ENCODE measurements at places on chromosomes 1 and 21.

DNA sequence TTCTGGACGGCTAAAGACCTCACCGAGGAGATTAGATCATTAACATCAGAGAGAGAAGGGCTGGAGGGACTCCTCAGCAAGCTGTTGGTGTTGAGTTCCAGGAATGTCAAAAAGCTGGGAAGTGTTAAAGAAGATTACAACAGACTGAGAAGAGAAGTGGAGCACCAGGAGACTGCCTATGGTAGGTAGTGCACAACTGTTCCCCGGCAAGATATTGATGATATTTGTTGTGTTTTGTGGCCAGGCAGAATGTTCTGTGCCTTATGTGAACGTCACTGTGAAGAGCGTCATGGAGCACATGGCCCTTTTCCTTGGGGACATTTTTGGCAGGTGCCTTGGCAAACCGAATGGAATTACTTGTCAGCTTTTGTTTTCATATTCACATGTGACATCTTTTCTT, 191.7 kb downstream of the DISC1 start:
- DNase-seq, result no peak

DNA sequence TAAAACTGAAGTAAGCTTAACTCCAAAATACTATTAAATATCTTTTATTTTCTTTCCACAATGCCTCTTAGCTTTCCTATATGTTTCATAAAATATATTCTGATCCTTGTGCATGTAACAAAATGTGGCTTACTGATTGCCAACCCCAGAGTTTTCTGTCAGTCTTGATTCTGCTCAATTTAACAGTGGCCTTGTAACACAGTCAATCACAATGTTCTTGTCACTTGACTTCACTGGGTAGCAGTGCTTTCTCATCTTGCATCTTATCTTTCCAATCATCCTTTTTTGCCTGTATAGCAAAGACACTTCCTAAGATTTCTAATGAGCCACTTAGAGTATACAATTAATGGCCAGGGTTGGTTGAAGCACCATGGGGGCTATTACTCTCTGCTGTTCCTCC, 19.9 kb upstream of the BRINP3 start:
- no peak for DNase-seq

GRCh38 chr21:20040768-20041167, 957.4 kb upstream of the NCAM2 start:
- DNase-seq, result no peak

GRCh38 chr1:158014731-158015320, 21.4 kb downstream of the KIRREL1 start:
- DNase-seq, result no peak

GRCh38 chr21:37849506-37850102, 66.7 kb downstream of the KCNJ6 start:
- no peak for DNase-seq

DNA sequence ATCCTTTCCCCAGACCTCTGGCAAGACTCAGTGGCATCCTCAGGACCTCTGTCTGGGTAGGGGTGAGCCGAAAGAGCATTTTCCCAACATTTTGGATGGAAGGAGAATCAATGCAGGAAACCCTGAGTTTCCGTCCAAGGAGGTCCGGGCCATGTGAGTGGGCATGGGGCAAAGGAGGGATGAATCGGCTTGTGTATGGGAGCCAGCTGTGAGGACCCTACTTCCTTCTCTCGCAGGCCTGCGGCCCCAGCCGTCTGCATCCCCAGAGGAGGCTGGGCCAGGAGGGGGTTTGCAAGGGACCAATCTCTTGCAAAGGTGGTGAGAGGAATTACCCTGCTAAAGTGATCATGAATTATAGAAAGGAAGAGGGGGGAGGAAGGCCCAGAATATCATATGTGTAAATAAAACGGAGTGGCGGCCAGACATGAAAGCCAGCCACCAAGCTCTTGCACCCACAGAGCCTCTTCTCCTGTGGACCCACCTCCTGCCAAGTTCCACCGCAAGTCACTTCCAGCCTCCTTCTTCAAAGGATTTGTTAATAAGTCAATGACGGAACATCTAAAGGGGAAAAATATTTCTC, 48.2 kb upstream of the POU3F1 start:
- DNase-seq, result no peak

- DNase-seq, result no peak
Observed at GRCh38 chr1:42081475-42081874, 71.7 kb upstream of the GUCA2B start.

GRCh38 chr1:235986869-235987268, 78.0 kb downstream of the NID1 start:
- DNase-seq, result no peak

- DNase-seq, result no peak
Observed at GRCh38 chr1:66352792-66353191, 181.2 kb upstream of the SGIP1 start.

- no peak for DNase-seq
Observed at GRCh38 chr1:96808191-96808590, 86.6 kb downstream of the PTBP2 start.

- no peak for DNase-seq
Observed at GRCh38 chr1:156594190-156594589, 2.6 kb downstream of the NAXE start.

GRCh38 chr1:235515844-235516512, 11.7 kb upstream of the B3GALNT2 start:
- no peak for DNase-seq

GRCh38 chr1:219298571-219299148, 125.0 kb downstream of the LYPLAL1 start:
- no peak for DNase-seq

DNA sequence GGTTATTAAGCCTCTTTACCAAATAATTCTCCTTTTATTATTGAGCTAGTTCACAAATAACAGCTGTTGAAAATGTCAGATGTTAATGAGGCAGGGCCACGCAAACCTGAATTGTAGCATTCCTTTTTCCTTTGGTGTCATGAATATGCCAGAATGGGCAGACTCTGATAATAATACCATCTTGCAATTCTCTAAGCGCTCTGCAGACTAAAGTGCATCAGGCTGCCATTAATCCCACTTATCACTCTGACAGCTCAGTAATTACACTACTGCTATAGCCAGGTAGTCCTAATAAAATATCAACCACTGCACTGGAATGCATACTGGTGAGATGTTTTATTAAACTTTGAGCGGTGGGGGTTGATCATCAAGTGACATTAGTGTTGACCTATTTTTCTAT, 177.7 kb downstream of the DPYD start:
- no peak for DNase-seq

DNA sequence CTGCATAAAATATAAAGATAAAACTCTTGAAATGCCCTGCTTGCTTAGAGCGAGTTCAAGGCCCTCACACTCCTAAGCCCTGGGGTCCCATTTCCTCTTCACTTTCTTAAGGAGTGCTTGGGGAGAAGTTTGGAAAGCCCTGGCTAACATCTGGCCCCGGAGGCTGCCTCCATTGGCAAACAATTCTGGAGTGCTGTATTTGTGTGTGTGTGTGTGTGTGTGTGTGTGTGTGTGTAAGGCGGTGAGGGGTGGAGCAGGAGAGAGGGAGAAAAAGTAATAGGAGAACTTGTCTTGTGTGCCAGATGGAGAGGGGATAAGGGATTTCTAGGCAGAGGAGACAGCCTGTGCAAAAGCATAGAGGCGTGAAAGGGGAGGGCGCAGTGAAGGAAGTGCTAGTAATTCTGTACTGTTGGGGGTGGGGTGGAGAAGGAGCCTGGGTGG, 578 bp upstream of the TRIM62 start:
- no peak for DNase-seq

GRCh38 chr1:40438391-40439015, 11.8 kb upstream of the ZFP69B start:
- no peak for DNase-seq

DNA sequence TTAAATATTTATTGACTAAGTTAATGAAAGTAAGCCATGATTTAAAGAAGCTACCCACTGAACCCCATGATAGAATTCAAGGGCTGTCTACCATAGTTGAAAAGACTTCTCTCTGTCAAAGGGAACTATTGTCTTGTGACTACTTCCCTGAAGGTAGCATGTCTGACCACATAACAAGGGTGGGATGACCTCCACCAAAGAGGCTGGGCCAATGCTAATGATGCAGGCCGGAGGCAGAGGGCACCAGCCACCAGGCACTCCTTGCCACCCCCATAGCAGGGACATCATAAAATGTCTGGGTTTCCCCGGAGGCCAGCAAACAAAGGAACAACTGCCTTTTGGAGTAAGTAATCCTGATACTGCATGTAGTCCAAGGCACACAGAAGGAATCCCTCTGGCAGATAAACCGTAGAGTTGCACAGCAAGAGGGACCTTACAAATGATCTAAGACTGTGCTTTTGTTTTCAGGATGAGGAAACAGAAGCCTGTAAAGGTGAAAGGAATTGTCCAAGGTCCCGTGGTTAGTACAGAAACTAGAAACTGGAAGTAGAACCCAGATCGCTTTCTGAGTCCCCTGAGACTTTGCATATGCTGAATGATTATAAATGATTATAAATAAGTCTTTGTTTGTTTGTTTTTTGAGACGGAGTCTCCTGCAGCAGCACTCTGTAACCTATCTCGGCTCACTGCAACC, 33.5 kb upstream of the ITPKB start:
- DNase-seq, result no peak

DNA sequence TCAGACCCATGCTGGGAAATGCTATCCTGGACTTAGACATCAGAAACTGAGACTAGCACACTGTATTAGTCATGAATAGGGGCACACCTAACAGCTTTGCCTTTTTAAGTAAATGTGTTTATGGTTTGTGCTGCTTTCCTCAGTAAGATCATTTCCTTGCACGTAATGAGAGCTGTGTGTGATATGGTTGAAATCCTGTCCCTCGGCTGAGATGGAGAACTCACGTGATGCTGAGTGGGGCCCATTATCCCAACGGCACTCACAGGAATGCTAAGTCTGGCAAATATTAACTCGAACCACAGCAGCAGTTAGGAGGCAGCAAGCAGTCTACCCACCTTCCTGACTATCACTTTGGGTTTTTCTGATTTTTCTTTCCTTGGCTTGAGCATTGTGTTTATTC, 38.2 kb downstream of the BCL9 start:
- DNase-seq, result no peak

- DNase-seq, result no peak
Observed at GRCh38 chr1:172149346-172149745, 271.1 kb upstream of the C1orf105 start.

- DNase-seq, result no peak
Observed at GRCh38 chr1:182709225-182709764, 24.9 kb upstream of the RGS8 start.

GRCh38 chr1:93394514-93394913, 48.8 kb downstream of the DR1 start:
- no peak for DNase-seq

- DNase-seq, result no peak
Observed at GRCh38 chr21:43339668-43340067, 87.3 kb downstream of the SIK1 start.

DNA sequence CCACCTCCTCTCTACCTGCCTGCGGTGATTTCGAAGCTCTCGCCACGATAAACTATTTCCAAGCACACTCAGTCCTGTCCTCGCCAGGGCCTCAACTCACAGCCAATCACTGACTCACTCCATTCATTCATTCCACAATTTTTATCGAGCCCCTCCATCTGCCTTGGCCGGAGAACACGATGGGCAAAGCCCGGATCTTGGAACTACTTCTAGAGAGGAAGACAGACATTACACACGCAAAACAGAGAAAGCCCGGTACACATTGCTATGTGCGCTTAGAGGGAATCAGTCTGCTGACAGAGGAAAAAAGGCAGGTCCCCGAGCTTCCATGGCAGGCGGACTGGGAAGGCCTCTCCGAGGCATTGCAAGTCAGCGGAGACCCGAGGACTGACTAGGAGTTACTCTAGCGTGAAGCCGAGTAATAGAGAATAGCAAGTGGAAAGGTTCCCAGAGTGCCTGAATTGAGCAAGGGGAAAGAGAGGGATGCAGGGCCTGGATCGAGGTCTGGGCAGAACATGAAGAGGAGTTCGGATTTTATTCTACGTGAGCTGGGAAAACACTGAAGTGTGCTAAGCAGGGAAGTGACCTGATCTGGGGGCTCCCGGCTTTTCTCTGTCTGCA, 54.2 kb upstream of the DNAJC6 start:
- DNase-seq, result no peak

GRCh38 chr1:43348809-43349593, 9.8 kb upstream of the CDC20 start:
- no peak for DNase-seq

GRCh38 chr1:67599085-67599484, 85.9 kb upstream of the GADD45A start:
- no peak for DNase-seq

- DNase-seq, result no peak
Observed at GRCh38 chr1:69921486-69921885, 283.9 kb downstream of the LRRC40 start.

DNA sequence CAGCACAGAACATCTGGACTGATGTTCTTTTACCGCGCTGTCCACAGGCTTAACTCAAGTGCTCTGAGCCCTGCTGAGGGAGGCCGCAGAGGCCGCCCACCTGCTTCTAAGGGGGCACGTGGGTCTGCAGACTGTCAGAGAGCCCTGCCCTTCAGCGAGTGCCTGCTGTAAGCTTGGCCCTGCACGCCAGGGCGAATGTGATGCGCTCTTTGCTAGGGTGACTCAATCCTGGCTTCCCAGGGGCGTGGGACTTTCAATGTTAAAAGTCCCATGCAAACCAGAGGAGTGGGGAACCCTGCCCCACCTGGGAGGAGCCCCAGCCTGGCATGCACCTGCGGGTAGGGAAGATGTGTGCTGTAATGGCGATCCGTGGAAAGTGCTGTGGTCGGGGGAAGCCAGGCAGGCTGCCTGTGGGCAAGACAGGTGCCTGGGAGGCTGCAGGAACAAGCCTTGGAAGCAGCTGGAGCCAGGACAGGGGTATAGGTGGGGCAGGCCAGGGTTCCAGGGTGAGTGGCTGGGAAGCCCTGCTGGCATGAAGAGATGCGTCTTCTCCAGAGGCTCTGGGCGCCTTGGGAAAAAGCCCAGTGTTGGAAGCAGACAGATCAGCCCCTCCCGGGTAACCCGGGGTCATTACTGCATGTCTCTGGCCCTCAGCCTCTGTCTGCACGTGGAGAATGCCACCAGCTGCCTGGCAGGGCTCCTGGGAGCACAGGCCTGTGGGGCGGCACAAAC, 594 bp upstream of the PANK4 start:
- no peak for DNase-seq

- no peak for DNase-seq
Observed at GRCh38 chr1:23867542-23867894, 572 bp downstream of the FUCA1 start.
